ENCODE measurements at places on chromosomes 7 and 10.

DNA sequence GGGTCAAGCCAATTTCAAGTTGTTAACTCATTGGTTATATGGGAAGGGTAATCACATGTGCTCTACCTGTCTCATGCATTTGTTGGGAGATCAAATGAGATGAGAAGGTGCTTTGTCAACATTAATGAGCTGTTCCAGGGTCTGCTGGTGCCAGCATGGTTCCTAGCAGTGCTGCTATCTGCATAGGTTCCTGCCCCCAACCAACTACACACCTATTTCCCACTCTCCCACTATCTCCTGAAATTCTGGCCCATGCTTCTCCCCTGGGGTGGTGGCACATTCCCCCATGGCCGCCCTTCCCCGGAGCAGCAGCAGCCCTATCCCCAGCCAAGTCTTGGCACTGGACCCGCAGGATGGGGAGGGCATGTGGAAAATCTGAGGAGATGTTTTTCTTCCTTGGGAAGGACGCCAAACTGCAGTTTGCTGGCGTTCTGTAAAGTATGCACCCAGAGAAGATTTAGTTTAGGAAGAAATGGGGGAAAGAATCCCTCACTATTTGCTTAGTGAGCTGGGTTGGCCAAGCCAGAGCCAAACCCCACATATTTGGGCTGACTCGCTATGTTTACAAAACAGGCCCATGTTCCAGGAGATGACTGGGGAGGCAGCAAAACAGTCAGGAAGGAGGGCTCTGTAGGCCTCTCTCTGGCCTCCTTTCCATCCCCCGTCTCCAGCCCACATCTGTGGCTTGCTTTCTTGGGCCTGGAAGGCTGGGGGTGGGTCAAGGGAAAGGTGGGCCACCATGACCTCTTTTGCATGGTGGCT, 42.5 kb downstream of the PPP1R3C start:
- DNase-seq: no peak

- DNase-seq: peak; percentile 64
Observed at GRCh38 chr10:69449841-69450240, 1.4 kb upstream of the TSPAN15 start.

DNA sequence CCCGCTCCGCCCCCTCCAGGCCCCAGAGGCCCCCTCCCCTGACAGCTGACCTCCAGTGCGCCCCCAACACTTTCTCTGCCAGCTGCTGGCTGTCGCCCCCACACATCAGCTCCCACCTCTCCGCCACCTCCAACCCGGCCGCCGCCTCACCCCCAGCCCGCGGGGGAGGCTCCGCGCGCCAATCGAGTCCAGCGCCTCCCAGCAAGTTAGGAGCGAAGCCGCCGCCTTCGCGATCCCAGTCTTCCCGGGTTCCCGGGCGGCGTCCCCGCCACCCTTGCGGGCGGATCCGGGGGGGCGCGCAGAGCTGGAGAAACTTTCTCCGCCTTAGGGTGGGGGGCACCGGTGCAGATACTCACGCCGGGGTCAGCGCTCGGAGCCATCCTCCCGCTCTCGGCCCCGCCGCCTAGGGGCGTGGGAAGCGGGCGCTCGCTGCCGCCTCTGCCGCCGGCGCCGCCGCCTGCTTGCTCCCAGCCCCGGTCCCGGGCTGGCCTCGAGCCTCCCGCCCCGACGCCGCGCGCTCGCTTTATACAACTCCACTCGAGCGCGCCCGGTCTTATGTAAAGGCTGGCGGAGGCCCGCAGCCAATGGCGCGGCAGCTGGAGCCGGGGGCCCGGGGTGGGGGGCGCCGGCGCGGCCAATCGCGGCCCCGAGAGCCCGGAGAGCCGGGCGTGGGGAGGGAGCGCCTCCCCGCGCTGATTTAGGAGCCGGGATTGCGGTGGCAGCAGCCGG, at the start of gene CRTAC1:
Gene CRTAC1 (minus strand): TSS at position 529 of the 729 bp plus-strand sequence. CDS start 149 bp downstream, at position 380.
- DNase-seq: no peak

DNA sequence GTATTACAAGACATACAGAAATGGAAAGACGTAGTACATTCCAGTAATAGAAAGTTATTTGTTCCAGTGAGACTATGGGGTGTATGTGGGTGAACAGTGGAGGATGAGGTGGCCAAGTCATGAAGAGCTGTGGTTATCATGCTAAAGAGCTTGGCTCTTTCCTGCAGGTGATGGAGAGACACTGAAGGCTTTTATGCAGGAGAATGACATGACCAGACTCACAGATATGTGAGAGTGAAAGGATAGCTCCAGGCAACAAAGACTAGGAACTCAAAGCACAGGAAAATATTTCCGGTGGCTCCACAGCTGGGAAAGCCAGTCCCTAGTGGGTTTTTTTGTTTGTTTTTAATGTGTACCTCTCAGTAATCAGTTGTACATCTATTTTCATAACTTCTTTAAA, 133.5 kb downstream of the TSPAN12 start:
- DNase-seq: no peak

GRCh38 chr7:150753826-150754603, 16.8 kb downstream of the GIMAP5 start:
- DNase-seq: peak; percentile 56

Measured in CD4-positive, alpha-beta T cell treated with Interleukin-6 for 4 hours (primary cell).